ENCODE measurements at places on chromosomes 5 and 9.

- no peak overlapping the region for H3K27ac ChIP-seq
- H3K4me3 ChIP-seq: no peak overlapping the region
- no peak for DNase-seq
Observed at GRCh38 chr5:169657127-169657526, 20.1 kb downstream of the DOCK2 start.

DNA sequence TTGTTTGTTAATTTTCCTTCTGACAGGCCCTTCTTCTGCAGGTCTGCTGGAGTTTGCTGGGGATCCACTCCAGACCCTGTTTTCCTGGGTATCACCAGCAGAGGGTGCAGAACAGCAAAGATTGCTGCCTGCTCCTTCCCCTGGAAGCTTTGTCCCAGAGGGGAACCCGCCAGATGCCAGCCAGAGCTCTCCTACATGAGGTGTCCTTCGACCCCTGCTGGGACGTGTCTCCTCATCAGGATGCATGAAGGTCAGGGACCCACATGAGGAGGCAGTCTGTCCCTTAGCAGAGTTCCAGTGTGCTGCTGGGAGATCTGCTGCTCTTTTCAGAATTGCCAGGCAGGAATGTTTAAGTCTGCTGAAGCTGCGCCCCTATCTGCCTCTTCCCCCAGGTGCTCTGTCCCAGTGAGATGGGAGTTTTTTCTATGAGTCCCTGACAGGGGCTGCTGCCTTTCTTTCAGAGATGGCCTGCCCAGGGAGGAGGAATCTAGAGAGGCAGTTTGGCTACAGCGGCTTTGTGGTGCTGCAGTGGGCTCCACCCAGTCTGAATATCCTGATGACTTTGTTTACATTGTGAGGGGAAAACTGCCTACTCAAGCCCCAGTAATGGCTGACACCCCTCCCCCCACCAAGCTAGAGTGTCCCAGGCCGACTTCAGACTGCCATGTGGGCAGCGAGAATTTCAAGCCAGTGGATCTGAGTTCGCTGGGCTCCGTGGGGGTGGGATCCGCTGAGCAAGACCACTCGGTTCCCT, 772.0 kb upstream of the FAM174A start:
- no peaks in the 10 kb centered on the region for H3K4me1 ChIP-seq
- no peaks in the 10 kb centered on the region for H3K27me3 ChIP-seq
- no peak overlapping the region for H3K27ac ChIP-seq
- no peak for DNase-seq
- no peaks in the 10 kb centered on the region for H3K36me3 ChIP-seq

DNA sequence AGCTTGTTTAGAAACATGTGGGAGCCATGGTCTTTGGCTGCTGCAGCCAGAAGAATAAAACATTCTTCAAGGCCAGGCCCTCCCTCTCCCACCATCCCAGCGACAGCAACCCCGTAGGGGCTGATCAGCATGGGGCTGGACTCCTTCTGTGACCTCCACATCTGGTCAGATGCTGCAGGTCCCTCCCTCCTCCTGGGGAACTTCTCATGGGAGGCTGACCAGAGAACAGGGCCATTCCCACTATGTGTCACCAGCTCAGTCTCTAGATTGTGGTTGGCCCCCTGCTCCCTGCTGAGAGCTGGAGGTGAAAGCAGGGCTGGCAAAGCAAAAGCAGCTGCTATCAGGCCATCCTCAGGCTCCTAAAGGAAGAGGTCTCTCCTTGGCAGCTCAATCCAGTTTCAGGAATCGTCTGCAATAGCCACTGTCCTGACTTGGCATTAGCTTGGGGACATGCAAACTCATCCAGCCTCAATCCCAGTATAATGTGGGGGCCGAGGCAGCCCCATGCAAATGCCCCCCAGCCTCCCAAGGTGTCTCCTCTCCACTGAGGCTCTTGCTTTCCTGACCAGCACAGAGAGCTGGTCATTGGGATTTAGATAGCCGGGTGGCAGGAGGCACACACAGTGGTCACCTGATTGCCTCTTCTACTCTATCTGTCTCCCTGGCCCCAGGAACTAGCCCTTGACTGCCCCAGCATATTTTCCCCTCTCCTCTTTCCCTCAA, 81.5 kb downstream of the NRG2 start:
- no peak overlapping the region for H3K4me3 ChIP-seq
- H3K4me1 ChIP-seq: no peaks in the 10 kb centered on the region
- DNase-seq: no peak
- no peaks in the 10 kb centered on the region for H3K36me3 ChIP-seq

- H3K36me3 ChIP-seq: no peaks in the 10 kb centered on the region
- DNase-seq: no peak
- no peaks in the 10 kb centered on the region for H3K4me1 ChIP-seq
- no peak overlapping the region for H3K27ac ChIP-seq
Observed at GRCh38 chr9:13128266-13128860, 151.1 kb downstream of the MPDZ start.

DNA sequence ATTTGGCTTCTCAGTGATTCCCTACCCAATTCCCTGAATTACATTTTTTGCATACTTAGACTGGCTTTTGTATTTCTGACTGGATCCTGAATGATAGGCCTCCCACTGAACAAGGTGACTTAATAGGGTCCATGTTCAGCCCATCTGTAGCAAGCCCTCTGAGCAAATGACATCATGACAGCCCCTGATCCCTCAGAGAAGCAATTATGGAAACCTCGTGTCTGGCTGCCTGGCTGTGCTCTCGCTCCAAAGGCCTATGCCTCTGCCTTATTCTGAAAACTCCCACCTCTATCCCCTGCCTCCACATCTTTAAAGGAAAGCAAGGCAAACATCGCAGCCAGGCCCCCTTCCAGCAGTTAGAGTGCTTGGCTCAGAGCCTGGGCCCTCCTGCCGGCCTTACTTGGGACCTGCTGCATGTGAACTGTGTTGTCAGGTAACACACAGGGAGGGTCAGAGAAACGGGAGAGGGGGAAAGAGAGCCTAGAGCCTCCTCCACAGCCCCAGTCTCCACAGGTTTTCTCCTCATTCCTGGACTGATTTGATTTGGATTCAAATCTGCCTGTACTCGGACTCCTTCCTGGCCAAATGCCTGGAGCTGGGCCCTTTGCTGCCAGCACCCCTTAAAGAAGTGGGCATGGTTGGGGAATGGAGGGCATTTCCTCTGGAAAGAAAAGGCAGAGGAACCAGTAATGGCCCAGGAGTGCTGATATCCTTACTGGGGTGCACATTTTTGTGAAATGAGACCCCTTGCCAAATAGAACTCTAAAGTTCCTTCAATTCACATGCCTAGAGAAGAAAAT, 3.8 kb downstream of the DCANP1 start:
- no peak for DNase-seq
- H3K4me3 ChIP-seq: no peak overlapping the region
- H3K36me3 ChIP-seq: no peaks in the 10 kb centered on the region
- no peak overlapping the region for H3K27ac ChIP-seq

- no peak for DNase-seq
- peaks cover 18% of the 10 kb centered on the region for H3K4me1 ChIP-seq
- peak overlapping the region; percentile 73 for H3K27ac ChIP-seq
Observed at GRCh38 chr9:137255448-137256114, 454 bp downstream of the NELFB start.

DNA sequence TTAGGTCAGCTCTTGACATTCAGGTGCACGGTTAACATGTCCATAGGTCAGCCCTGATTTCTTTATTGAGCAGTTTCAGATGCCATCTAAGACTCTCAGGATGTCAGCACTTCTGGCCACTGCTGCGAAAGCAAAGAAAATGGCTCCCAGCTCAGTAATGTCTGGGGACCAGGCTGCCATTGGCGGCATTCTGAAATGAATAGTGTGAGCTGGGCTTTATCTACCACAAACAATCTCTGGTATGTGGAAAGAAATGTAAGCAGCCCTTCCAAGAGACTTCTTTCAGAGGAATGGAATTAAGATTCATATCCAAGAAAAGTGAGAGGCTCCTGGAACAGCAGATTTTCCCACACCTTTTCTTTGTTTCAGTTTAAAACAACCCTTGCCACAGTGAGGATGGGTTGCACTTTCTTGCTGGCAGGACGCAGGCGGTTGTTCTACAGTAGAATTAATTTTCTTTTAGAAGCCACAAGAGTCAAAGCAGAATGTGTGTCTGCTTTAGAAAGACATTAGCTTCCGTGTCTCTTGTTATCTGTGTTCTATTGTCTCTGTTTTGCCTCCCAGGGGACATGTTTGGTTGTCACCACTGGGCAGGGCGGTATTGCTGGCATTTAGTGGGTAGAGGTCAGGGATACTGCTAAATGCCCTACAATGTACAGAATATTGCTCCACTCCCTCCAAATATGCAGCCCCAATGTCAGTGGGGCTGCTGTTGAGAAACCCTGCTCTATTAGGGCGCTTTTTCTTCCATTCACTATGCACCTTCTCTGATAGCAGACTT, 149.9 kb upstream of the ANKH start:
- no peaks in the 10 kb centered on the region for H3K4me1 ChIP-seq
- no peaks in the 10 kb centered on the region for H3K27me3 ChIP-seq
- DNase-seq: no peak
- no peak overlapping the region for H3K4me3 ChIP-seq

- no peak overlapping the region for H3K27ac ChIP-seq
- H3K4me3 ChIP-seq: no peak overlapping the region
- H3K27me3 ChIP-seq: no peaks in the 10 kb centered on the region
- H3K36me3 ChIP-seq: no peaks in the 10 kb centered on the region
Observed at GRCh38 chr9:69317894-69318293, 7.1 kb upstream of the ENTREP1 start.

DNA sequence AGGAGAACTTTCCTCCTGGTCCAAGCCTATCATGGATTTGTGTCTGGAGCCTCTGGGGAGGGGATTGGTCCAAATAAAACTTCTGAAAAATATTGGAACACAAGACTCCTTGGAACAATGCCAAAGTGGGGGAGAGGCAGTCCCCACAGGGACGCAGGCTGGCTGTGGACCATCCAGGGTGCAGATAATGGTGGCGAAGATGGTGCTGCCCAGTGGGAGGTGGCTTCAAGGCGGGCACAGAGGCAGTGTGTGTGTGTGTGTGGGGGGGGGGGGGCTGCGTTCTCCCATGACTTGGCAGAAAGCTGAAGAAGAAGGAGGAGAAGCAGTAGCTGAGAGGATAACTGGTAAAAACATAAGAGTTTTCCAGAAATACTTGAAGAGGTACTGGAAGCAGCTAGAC, 186.4 kb downstream of the MELK start:
- DNase-seq: no peak
- H3K36me3 ChIP-seq: no peaks in the 10 kb centered on the region
- H3K4me3 ChIP-seq: no peak overlapping the region
- no peaks in the 10 kb centered on the region for H3K4me1 ChIP-seq
- no peak overlapping the region for H3K27ac ChIP-seq

GRCh38 chr5:9071074-9071473, 474.8 kb downstream of the SEMA5A start:
- no peaks in the 10 kb centered on the region for H3K27me3 ChIP-seq
- no peak overlapping the region for H3K27ac ChIP-seq
- H3K4me1 ChIP-seq: no peaks in the 10 kb centered on the region
- H3K4me3 ChIP-seq: no peak overlapping the region

GRCh38 chr9:128632066-128632465, 24.6 kb downstream of the DYNC2I2 start:
- no peaks in the 10 kb centered on the region for H3K4me1 ChIP-seq
- no peak overlapping the region for H3K4me3 ChIP-seq
- DNase-seq: no peak
- H3K27me3 ChIP-seq: no peaks in the 10 kb centered on the region

- no peaks in the 10 kb centered on the region for H3K4me1 ChIP-seq
- H3K27me3 ChIP-seq: no peaks in the 10 kb centered on the region
- H3K36me3 ChIP-seq: no peaks in the 10 kb centered on the region
- H3K4me3 ChIP-seq: no peak overlapping the region
Observed at GRCh38 chr9:77770340-77770739, 122.2 kb upstream of the GNA14 start.

DNA sequence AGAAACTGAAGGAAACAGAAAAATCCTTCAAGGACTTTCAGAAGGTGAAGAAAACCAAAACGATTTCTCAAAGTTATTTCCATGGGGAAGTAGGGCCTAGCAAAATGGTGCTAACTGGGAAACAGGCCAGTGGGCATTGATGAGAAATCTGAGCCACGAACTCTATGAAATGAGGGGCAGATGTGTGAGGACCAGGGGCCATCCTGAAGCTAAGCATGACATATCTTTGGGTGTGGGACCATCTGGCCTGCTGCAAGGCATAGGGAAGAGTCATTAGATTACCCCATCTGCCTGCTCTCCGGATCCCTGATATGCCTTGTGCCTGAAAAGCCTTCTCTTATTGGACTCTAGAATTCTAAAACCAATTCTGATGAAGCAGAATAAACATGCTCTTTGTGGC, 143.8 kb downstream of the PALM2AKAP2 start:
- no peaks in the 10 kb centered on the region for H3K36me3 ChIP-seq
- H3K27me3 ChIP-seq: no peaks in the 10 kb centered on the region
- H3K4me1 ChIP-seq: peaks cover 4% of the 10 kb centered on the region
- no peak for DNase-seq

All from CD8-positive, alpha-beta memory T cell (primary cell).